ENCODE measurements at places on chromosomes 6 and 20.
A peak's percentile ranks its signal among the peaks of the same experiment; 100 is the strongest.

- no peak for DNase-seq
Observed at GRCh38 chr6:128870746-128871145, 12.2 kb upstream of the LAMA2 start.

GRCh38 chr6:9540534-9541126 is 874.2 kb downstream of the TFAP2A start:
- DNase-seq: no peak

DNA sequence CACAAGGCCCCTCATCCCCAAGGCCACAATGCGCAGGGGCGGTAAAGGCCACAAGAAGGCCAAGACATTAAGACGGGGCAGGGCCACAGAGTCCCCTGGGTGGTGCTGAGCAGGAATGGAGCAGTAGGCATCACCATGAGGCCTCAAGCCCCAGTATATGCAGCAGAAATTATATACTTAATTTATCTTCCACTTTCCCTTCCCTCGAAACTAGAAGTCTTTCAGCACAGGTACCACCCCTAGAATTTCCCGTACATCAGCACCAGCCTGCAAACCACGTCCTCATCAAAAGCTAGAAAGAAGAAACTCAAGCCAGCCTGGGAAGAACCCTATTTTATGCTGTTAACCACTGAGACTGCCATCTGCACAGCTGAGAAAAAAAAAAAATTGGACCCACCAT is 89.4 kb downstream of the PLG start:
- no peak for DNase-seq

DNA sequence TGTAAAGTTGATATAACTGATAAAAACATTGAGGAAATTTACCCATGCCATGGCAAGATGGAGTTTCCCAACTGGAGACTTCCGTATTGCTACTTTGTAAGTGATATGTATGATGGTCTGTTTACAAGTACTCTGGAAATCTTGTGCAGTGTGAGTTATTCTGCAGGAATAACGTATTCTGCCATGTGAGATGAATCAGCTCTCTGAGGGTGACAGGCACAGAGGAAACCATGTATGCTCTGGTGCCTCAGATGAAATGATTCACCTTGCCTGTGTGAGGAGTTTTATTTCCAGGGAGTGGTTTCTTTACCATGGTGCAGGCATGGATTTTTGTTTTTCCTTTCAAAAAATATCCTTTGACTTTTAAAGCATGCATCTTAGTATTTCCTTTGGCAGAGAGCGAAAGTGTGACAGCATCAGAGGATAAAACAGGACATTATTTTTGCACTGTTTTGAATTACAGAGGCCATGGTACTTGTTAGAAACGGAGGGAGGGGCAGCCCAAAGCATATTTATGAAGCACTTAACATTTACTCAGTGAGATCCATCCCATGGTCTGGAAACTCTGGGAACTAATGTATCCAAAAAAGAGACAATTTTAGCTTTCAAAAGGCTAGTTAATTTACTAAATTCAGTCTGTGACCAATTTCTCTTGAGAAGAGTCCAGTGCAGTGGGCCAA is 36.0 kb upstream of the MTRF1L start:
- no peak for DNase-seq

DNA sequence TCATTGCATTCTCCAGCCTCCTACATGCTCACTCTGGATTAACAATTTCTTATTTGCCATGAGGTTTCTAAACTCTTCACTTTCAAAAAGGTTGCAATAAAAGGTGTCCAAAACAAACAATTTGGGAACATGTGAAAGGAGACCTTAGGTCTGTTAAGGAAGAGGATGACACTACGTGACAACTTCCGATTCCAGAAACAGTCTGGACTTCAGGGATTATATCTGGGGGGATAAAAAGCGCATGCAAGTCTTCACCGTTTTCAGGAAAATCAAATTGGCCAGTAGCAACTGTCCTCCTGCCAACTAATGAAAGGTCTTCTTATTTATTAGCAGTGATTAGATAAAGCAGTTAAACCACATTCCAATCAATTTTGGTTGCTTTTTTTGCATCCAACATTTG is 1.8 kb downstream of the ZDHHC14 start:
- DNase-seq: no peak

DNA sequence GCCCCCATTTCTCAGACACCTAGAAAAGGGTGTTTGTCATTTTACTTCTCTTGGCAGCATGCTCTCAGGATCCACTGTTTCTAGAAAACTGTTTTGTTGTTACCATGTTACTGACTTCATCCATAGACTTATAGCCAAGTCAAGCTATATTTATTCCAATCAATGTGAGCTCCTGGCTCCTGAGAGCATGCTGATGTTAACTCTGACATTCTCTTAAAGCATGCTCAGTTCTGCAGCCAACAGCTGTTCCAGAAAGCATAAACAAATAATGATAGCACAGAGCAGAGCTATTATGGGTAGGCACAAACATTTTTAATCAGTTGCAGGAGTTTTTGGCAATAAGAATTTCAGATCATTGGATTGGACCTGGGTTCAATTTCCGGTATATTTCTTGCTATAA is 92.4 kb upstream of the CEP85L start:
- no peak for DNase-seq

DNA sequence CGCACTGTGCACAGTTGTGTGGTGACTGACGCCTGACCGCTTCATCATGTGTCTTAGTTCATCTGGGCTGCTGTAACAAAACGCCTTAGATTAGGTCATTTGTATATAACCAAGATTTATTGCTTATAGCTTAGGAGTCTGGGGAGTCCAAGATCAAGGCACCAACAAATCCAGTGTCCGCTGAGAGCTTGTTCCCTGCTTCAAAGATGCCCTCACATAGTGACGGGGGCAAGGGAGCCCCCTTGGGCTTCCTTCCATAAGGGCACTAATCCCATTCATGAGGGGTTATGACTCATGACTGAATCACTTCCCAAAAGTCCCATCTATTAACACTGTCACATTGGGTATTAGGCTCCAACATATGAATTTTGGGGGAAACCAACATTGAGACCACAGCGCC is 34.6 kb downstream of the CYP24A1 start:
- DNase-seq: no peak

GRCh38 chr20:62236200-62236599 is 2.1 kb upstream of the OSBPL2 start:
- DNase-seq: no peak

- no peak for DNase-seq
Observed at GRCh38 chr6:84467296-84467695, 239.9 kb upstream of the CEP162 start.

- peak; percentile 70 for DNase-seq
Observed at GRCh38 chr20:43448748-43449535, 8.8 kb upstream of the SRSF6 start.

DNA sequence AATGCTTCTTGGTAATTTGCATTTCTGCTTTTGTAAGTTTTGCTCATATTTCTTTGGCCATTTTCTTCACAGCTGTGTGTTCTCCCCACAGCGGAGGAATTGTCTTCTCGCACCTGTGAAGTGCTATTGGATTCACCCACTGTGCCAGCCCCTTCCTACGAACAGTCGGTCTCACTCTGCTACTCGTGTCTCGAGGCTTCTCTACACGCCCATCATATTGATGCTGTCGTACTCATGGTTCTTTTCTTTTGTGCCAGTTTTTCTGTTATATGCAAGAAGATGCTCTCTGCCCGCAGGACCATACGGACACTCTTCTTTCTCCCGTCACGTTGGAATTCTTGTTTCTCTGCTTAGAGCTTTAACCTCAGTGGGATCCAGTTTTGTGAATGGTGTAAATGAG is 200.3 kb downstream of the DLL1 start:
- peak; percentile 50 for DNase-seq

DNA sequence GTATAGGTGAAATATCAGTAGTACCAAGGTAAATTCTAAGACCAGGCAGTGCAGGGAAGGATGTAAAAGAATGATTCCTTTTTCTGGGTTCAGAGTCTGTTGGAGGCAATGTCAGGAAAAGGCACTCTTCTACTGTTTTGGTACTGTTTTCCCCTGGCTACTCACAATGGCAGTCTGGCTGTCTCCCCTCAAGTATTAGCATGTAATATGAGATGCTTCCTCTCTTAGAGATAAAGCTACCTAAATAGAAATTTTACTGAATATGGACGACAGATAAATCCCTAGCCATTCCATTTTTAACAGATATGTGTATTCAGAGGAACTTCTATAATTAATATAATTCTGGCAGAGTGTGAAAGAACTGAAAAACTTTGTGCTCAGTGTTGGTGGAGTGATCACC is 3.5 kb downstream of the RNF8 start:
- no peak for DNase-seq

DNA sequence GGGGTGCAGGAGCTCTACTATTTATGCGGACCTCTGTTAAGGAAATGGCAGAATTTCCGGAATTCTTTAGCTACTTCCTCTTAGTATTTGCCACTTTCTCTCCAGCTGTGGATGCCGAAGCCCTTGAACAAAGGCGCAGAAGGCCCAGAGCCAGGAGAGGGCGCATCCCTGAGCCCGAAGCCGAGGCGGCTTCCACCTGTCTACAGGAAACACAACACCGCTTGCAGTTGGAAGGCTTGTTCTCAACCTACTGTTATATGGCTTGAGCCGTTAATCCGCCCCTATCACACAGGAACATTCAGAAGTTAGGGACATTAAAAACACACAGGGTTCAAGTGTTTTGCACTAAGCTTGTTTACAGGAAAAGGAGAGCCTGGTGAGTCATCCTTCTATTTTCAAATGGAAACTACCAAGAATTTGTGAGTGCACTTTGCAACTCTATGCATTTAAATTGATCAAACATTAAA is 417.1 kb downstream of the BCKDHB start:
- no peak for DNase-seq

GRCh38 chr20:45626540-45626939 is 3.0 kb upstream of the WFDC10A start:
- no peak for DNase-seq

DNA sequence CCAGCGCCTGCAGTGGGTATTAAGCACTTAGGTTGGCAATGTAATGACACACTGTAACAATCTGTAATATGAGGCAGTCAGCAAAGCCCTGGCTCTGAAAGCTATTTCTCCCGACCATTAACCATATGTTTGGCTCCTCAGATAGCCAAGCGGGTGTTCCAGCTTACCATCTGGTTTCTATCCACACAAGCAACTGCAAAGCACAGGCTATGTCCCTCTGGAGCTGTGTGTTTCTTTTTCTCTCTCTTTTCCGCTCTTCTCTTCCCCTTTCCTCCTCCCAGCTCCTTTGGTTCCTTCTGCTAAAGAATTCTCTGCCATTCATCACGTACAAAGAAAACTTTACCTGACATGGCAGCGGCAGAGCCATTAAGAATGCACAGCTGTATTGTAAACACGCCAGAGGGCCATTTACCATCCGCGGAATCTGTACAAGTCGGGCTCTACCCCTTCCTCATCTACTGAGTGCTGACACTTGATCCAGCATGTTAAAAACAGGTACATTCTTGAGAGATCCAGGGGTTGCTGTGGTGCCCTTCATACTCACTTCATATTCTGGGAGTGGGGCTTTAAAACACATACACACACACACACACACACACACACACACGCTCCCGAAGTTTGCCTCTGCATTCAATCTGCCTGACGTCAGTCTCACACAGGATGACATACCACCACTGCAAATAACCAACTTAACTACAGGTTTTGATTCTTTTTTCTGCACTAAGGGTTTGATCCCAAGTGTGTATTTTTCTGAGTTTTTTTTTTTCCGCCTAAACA is 77.2 kb downstream of the BACH2 start:
- DNase-seq: no peak

- DNase-seq: no peak
Observed at GRCh38 chr6:19337101-19337500, 500.1 kb upstream of the ID4 start.

DNA sequence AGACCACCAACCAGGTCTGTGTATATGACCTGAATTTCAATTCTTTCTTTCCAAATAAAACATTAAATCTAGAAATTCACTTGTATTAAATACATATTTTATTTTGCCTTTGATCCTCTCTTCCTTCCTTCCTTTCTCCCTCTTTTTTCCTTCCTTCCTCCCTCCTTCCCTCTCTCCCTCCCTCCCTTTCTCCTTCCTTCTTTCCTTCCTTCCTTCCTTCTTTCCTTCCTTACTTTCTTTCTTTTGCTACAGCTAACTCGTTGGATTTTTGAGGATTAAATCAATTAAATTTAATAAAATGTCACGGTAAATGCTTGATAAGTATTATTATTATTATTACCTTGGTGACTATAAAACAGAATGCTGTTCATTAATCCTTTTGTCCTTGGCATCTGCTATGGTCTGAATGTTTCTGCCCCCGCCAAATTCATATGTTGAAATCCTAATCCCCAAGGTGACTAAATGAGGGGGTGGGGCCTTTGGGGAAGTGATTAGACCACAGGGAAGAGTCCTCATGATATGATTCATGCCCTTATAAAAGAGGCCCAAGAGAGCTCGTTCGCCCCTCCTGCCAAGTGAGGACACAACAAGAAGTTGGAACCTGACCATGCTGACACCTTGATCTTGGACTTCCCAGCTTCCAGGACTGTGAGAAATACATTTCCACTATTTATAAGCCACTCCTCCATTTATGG is 67.6 kb upstream of the BTBD3 start:
- no peak for DNase-seq

DNA sequence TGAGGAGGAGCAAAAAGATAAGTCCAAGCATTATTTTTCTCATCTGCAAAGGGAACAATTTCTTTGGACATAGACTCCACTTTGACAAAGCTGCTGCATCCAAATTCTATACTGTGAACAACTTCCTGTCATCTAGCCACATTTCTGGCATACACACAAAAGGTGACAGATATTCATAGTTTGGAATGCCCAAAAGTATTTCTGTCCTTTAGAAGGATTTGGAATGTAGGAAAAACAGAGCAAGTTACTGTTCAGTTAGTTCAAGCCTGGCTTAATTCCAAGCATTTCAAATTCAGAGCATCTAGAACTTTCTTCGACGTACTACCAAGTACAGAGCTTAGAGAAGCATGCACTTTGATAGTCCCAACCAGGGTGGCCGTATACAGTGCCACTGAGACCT is 134.0 kb downstream of the PDE7B start:
- DNase-seq: no peak

GRCh38 chr20:31678389-31679356 is 41.0 kb downstream of the COX4I2 start:
- DNase-seq: no peak

GRCh38 chr20:44203161-44203560 is 7.4 kb downstream of the OSER1 start:
- no peak for DNase-seq

GRCh38 chr20:50911716-50912115 is 19.5 kb downstream of the ADNP start:
- DNase-seq: no peak

- DNase-seq: no peak
Observed at GRCh38 chr20:36196676-36197075, 39.6 kb upstream of the AAR2 start.

DNA sequence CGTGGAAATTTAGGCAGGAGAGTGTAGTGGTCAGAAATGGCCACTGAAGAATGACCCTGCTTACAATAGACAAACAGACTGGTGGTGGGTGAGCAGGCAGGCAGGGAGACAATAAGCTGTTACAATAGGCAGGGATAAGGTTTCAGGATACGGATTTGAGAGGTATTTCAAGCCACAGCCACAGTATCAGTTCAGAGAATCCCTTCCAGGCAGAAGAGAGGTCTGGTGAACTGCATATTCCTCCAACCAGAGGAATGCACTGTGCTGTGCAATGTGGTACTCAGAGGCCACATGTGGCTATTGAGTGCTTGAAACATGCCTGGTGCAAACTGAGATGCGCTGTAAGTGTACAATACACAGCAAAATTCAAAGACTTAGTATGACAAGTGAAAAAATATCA is 20.6 kb downstream of the RMND1 start:
- no peak for DNase-seq

GRCh38 chr6:158849899-158850806 is 31.0 kb upstream of the EZR start:
- peak; percentile 75 for DNase-seq

GRCh38 chr20:9165261-9165660 is 96.4 kb downstream of the PLCB4 start:
- no peak for DNase-seq

GRCh38 chr6:802701-803100 is 109.8 kb upstream of the EXOC2 start:
- DNase-seq: no peak

Measured in activated CD8-positive, alpha-beta memory T cell treated with anti-CD3 and anti-CD28 coated beads for 24 hours (primary cell).